ENCODE measurements at places on chromosomes 7 and 10. TPM values are rescaled to one million over a fixed set of nuclear protein-coding genes. Genes with fewer than 3 reads are reported as not detected.

Gene KCNIP2
- total RNA-seq, result not detected

Gene HSPA12A
- 6.0 TPM for total RNA-seq

Gene DGKI
- total RNA-seq, result not detected

Gene OPALIN
- total RNA-seq, result not detected

Gene BICC1
- 1.9 TPM for total RNA-seq

Gene ARMS2
- not detected for total RNA-seq

Gene MYO1G
- under 0.01 TPM for total RNA-seq

Gene MET
- total RNA-seq, result 93.6 TPM

Gene GIMAP8
- total RNA-seq, result under 0.01 TPM

Gene FOXI2
- not detected for total RNA-seq

Gene ENKUR
- under 0.01 TPM for total RNA-seq

Gene FAM53B
- total RNA-seq, result 30.1 TPM

Gene HOXA3
- 1.7 TPM for total RNA-seq

Gene EPO
- total RNA-seq, result not detected

Gene SLC18A3
- total RNA-seq, result not detected

Gene COL13A1
- 0.72 TPM for total RNA-seq

Gene CRYGN
- not detected for total RNA-seq

Gene SPDYE11
- not detected for total RNA-seq

Gene LRRC61
- total RNA-seq, result 10.6 TPM

Gene GTF2I
- 77.8 TPM for total RNA-seq

Gene ZNF37A
- 7.7 TPM for total RNA-seq

Gene HMX3
- not detected for total RNA-seq

Gene SLC16A9
- 2.7 TPM for total RNA-seq

Gene DYNC1I1
- total RNA-seq, result 0.24 TPM

Gene FAM241B
- 0.96 TPM for total RNA-seq

Gene ZNF804B
- total RNA-seq, result not detected

Gene NPSR1
- not detected for total RNA-seq

Gene COMTD1
- 42.2 TPM for total RNA-seq

Gene MARVELD1
- 12.6 TPM for total RNA-seq

Gene AGMO
- total RNA-seq, result 0.43 TPM

Gene OR2A42
- not detected for total RNA-seq

Gene RABGEF1
- total RNA-seq, result 40.0 TPM

Gene ORC5
- total RNA-seq, result 32.0 TPM

Gene TMEM178B
- total RNA-seq, result 4.8 TPM

Gene ELAPOR2
- 1.1 TPM for total RNA-seq

Gene SLC26A4
- total RNA-seq, result 0.72 TPM

Measured in tracheal epithelial cell (primary cell).